Fibroblast of skin of left biceps (primary cell): ENCODE measurements at places on chromosomes 11 and 22.

- no peak for DNase-seq
Measured at GRCh38 chr22:30320021-30320556, 6.7 kb downstream of the TBC1D10A start.

GRCh38 chr11:56932572-56933220 is 56.0 kb upstream of the OR5AK2 start:
- DNase-seq: no peak

GRCh38 chr11:126475014-126475991 is 119.8 kb downstream of the ST3GAL4 start:
- DNase-seq: no peak

- no peak for DNase-seq
Measured at GRCh38 chr11:65613091-65613928, 711 bp downstream of the MAP3K11 start.

GRCh38 chr11:41486424-41486823 is 27.0 kb upstream of the LRRC4C start:
- no peak for DNase-seq

DNA sequence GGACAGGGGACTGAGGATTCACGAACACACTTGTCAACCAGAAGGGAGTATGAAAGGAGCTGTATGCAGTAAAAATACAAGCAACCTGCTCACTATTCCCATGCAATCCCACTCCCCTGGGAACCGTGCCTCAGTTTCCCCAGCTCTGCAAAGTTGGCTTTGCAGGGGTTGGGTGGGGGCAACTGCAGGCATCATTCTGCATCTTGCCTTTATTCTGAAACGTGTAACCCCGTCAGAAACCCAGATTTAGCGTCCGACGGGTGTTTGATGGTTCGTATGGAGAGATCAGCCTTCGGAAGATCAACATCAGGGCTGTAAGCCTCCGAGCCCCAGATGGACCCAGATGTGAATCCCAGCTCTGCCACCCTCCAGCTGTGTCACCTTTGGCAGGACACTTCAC is 3.6 kb downstream of the CYTH4 start:
- no peak for DNase-seq
